ENCODE measurements at places on chromosomes 4 and X.

- no peak for DNase-seq
Observed at GRCh38 chr4:98673288-98673644, 14.9 kb upstream of the TSPAN5 start.

- DNase-seq, result no peak
Observed at GRCh38 chr4:40180356-40180755, 16.5 kb upstream of the RHOH start.

DNA sequence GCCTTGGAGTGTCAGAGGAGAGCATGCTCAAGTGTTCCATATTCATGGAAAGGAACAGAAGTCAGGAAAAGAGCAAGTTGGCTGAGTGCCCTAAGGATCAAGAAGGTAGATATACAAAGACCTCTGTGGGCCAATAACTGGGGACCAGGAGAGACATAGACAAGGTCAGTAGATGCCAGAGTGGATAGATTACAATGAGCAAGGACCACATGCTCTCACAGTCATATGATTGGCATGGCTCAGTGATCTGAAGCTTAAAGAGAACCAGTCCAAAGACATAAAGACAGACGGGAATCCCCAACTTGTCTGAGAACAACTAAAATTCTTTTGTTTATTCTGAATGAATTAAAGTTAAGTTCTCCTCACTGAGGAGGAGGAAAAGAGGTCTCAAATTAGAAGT is 289.7 kb downstream of the HS3ST1 start:
- DNase-seq, result no peak

- DNase-seq, result no peak
Observed at GRCh38 chr4:124964852-124965496, 252.4 kb upstream of the ANKRD50 start.

Measured in NCI-H748 treated with DMSO at 0.1 percent for 48 hours (cell line).